ENCODE measurements at places on chromosomes 2 and 18.

GRCh38 chr2:105460048-105460732, 61.3 kb upstream of the FHL2 start:
- no peak for DNase-seq

DNA sequence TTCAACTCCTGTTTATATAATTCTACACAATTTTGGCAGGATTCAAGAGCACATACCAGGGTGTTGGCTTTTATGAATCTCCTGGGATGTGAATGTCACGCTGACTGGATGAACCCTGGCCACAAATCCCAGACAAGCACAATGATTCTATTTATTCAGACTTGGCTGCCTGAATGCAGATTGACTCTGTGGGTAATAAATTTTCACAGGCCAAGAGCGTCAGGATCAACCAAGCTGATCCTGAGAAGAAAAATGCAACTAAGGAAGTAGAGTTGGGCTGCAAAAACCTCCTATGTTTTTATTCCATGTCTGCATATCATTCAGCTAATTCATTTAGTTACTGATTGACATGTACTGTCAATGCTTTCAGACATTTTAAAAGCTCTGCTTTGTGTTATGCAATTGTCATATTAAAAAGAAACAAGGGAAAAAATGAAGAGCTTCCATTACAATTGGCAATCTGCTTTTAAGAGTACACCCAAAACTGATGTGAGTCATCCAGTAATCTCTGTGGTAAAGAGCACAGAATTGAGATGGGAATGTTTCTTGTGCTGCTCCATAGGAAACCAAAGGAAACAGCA, 173.0 kb upstream of the REV1 start:
- no peak for DNase-seq

DNA sequence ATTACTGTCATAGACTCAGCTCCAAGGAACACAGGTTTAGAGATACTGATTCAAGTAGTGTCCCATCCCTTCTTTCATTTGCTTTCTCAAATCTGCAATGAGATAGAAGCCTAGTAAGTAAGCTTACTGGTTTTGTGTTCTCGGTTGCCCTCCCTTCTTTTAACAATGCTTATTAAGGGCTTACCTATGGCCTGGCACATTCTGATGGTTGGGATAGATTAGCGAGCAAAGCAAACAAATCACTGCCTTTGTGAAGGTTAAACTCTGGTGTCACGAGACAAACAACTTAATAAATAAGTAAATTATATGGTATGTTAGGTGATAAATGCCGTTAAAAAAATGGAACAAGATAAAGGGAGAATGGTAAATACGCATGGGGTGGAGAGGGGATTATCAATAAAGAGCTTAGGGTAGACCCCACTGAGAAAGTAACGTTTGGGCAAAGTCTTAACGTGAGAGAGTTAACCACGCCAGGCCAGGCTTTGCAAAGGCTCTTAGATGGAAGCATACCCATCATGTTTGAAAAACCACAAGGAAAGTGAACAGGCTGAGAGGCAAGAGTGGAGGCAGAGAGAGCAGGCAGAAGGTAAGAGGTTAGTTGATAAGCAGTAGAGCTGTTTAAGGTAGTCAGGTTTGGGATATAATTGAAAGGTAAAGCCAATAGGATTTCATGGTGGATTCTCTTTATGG, 31.0 kb downstream of the EIF2AK3 start:
- DNase-seq, result no peak

DNA sequence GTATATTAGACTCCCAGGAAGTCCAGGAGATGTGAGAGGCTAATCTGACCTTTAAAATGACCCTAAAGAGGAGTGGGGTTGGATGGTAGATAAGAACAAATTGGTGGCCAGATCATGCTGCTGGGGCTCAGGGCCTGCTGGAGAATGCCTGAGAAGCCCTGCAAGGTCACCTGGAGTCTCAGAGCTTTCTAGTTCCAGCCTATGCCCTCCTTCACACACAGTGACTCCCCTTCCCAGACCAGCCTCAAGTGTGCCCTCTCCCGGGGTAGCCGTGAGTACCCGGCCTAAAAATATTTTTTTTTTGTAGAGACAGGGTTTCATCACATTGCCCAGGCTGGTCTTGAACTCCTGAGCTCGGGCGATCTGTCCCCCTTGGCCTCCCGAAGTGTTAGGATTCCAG, 44.2 kb upstream of the FZD5 start:
- no peak for DNase-seq

GRCh38 chr2:220129391-220129790, 502.0 kb downstream of the SLC4A3 start:
- no peak for DNase-seq

GRCh38 chr2:145682546-145683157, 1162.7 kb upstream of the ZEB2 start:
- no peak for DNase-seq

DNA sequence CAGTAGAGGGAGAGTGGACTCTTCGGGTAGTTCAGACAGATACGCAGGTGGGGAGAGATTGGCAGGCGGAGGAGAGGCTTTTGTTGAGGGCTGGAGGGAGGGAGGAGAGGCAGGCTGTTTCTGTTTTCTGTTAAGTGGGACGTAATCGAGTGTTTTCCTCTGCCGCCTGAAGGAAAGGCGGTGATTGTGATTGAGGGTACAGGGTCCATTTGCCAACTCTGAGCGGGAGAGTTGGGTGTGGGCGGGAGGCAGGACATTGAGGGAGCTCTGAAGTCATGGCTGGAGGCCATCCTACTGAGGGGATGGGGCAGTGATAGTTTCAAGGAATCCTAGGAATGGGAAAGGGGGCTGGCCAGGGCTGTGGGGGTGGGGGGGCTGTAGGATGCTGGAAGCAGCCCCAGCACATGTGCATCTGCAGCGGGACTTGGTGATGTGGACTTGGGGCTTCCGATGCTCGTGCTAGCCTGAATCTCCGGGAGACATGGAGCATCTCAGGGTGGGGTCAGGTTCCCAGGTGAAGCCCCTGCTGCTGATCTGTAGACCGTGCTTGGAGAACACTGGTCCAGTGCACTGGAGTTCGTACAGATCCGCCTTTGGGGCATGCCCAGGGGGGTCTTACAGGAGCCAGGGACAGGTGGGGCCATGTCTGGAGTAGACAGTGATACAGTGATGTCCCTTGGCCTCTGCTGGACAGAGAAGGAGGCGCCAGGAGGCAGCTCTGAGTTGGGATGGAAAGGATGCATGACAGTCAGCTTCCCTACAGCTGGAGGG, 167.5 kb downstream of the AGAP1 start:
- no peak for DNase-seq

GRCh38 chr2:219386532-219387280, 1.0 kb downstream of the DNPEP start:
- no peak for DNase-seq

DNA sequence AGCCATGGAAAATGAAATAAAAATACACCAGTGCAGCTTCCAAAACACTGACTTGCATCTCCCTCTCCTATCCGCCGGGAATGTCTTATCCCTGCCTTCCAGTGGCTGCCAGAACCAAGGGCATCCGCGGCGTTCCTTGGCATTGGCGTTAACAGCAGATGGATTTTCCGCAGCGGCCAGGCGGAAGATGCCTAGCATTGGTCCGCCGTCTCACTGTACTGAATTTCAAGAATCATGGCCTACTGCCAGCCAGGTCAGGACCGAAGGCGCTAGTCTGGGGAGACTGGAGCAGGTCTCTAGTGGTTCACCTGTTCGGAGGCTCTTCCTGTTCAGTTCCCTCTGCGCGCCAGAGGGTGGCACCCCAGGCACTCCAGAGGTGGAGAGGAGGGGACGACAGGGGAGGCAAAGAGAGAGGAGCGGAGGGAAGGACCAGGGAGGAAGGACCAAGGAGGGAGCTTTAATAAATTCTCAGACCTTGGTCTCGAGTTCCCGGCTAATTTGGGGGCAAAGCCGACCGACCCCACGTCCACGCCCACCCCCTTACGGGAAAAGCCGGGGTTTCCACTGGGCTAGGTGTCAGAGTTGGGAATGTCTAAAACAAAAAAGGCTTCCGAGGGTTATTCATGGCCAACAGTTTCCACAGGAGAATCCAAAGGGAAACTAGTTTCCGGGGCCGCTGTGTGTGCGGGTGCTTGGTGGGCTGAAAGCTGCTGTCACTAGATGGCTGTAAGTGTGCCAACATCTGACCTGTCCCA, 3.7 kb upstream of the BCL2L11 start:
- DNase-seq, result peak; percentile 80

DNA sequence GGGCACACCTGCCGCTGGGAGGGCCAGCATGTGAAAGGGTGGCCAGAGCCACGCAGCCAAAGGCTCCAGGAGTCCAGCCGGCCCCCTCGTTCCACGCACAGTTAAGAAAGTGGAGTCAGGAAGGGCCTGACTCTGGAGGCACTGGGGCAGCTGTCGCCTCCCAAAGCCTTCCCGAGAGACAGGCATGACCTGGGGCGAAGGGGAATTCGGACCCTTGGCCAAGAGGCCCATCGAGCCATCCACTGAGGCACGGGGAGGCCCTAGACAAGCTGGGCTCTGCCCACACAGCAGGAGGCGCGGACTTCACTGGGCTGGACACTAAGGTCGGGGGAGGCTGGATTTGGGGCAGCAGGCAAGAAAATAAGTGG, 38.5 kb upstream of the SNED1 start:
- no peak for DNase-seq

- DNase-seq, result no peak
Observed at GRCh38 chr18:7236933-7237332, 6.0 kb downstream of the LRRC30 start.
